ENCODE measurements at places on chromosomes 13 and 19.

- DNase-seq, result no peak
Observed at GRCh38 chr19:41551212-41551610, 24.8 kb upstream of the CEACAM21 start.

- DNase-seq, result no peak
Observed at GRCh38 chr13:111259058-111259457, 61.4 kb upstream of the TEX29 start.

- DNase-seq, result no peak
Observed at GRCh38 chr13:28601581-28601980, 57.3 kb upstream of the POMP start.

GRCh38 chr13:94731028-94731427 lies 18.7 kb upstream of the SOX21 start:
- DNase-seq, result no peak

DNA sequence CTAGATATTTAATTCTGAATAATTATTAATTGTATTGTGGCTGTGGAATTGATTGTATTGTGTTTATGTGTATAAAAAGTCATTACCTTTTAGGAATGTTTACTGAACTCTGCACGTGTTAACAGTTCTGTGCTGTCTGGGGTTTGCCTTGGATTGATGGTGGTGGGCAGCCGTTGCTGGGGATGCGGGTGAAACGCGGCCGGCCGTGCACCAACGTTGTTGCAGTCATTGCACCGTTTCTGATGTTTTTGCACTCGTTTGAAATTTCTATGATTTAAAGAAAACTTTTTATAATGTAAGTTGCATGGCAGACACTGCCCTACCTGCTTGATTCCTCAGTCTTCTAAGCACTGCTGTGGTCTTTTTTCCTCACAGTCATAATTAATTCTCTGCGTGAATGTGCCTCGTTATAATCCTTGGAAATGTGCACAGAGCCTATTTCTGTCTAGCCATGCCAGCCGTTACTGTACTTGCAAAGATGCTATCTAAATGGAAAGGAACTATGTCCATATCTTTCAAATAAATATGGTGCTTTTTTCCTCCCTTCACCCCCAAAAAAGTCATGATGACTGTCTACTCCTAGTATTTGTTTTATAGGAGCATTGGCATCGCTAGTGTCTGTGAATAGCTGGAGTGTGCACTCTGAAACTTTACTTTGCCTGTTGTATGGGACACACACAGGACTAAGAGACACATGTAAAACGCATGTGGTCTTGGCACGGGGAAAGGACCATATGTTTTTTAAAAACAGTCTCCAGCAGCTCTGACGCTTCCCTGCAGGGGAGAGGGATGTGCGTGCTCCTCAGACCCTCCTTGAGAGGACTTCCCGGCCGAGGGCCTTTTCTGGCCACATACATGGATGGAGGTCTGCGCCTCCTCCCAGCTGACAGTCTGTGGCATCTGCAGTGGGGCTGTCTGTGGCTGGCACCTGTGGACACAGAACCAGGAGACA lies 40.7 kb upstream of the MCF2L start:
- no peak for DNase-seq

DNA sequence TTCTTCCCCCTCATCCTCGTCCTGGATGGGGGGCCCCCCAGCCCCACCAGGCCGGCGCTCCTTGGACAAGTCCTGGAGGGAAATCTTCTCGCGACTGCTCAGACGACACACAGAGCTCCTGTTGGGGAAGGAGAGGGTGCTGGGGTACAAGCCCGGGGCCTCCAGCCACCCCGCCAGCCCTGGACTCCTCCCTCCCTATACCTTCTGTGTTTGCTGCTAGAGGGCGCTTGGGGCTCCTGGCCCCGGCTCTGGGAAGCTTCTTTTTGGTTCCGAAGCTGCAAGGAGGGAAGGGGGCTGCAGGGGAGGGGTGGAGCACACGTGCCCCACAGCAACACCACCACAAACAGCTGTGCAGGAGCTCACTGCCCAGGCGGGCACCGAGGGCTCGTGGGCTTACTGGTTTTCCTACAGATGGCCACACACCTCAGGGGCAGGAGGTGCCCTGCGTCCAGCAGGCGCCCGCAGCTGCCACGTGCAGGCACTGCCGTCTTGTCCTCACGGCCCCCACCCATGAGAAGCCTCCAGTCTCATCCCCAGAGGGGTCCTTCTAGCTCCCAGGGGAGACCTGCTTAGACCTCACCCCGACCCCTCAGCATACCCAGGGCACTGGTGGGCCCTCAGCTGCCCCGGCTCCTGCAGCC lies 20.5 kb downstream of the EPS8L1 start:
- no peak for DNase-seq

DNA sequence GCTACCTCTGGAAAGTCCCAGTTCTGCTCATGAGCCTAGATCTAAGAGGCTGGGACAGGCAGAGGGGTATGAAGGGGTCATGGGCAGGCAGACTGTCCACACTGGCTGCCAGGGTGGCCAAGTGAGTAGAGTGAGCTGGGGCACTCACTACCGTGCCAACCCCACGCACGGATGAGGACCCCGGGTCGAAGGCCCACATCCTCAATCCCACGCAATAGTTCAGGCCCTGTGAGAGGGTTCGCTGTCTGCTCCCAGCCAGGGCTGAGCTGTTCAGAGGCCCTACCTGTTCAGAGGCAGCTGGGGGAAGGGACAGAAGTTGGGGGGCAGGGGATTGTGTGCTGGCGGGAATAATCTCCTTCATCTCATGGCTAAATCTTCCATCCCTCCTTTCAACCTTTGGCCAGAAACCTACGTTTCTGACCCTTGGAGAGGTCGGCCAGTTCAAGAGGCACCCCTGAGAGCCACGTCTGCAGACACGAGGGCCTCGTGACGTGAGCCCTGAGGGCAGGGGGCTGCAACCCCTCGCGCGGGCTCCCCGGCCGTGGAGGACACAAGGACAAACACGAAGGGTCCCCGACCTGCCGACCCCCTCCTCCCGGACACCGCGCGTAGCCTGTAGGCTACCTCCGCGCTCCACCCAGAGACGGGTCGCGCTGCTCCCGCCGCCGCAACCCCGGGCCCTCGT lies 1.0 kb upstream of the RPS5 start:
- DNase-seq, result no peak

DNA sequence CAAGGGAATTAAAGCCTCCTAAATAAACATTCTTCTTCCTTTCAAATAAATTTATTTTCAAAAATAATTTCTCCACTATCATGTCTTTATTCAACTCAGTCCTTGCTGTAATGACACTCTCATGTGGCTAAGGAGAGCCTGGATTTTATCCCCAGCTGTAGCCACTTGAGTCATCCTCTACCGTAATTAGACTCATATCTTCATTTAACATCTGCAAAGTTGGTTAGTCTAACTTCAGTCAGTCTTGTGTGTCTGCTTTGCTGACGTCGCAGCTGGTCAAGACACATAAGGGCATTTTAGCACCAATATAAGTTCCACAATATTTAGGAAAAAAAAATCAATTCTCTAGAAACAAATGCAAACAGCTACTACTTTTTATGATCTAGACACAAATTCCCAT lies 776.4 kb upstream of the ATXN8OS start:
- no peak for DNase-seq

DNA sequence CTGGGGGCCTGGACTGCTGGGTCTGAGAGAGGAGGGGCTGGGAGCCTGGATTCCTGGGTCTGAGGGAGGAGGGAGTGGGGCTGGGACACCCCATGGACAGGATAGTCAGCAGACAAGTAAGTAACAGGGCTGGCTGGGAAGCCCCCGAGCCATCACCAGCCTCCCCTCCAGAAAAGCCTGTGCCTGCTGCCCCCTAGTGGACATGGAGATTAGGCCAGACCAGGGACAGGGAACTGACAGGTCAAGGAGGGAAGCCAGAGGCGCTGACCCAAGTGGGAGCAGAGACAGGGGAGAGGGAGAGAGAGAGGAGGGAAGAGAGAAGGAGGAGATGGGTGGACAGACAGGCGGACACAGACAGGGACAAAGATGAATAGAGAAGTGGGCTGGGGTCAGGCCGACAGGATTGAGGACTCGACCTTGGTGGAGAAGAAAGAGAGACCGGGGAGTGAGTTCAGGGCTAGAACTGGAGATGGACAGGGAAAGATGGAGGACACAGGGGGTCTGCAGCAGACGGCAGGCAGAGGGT lies 6.7 kb upstream of the ERFL start:
- peak; percentile 58 for DNase-seq

GRCh38 chr13:49739498-49740187 lies 48.4 kb upstream of the EBPL start:
- no peak for DNase-seq

DNA sequence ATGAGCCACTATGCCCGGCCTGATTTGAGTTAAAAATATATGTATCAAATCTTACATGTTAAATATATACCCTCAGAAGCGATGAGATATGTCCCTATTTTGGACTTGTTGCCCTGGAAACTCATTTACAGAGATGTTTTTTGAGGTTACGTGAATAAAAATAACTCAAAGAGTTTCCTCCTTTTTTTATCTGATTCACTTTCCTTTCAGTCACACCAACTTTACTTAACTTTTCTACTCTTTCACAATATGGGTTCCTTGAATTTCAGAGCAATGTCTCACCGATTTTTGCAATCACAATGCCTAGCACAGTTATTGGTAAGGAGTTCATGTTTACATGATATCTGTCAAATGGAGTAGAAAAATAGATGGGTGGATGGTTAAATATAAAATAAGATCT lies 2.3 kb downstream of the OR7C2 start:
- DNase-seq, result peak; percentile 51

DNA sequence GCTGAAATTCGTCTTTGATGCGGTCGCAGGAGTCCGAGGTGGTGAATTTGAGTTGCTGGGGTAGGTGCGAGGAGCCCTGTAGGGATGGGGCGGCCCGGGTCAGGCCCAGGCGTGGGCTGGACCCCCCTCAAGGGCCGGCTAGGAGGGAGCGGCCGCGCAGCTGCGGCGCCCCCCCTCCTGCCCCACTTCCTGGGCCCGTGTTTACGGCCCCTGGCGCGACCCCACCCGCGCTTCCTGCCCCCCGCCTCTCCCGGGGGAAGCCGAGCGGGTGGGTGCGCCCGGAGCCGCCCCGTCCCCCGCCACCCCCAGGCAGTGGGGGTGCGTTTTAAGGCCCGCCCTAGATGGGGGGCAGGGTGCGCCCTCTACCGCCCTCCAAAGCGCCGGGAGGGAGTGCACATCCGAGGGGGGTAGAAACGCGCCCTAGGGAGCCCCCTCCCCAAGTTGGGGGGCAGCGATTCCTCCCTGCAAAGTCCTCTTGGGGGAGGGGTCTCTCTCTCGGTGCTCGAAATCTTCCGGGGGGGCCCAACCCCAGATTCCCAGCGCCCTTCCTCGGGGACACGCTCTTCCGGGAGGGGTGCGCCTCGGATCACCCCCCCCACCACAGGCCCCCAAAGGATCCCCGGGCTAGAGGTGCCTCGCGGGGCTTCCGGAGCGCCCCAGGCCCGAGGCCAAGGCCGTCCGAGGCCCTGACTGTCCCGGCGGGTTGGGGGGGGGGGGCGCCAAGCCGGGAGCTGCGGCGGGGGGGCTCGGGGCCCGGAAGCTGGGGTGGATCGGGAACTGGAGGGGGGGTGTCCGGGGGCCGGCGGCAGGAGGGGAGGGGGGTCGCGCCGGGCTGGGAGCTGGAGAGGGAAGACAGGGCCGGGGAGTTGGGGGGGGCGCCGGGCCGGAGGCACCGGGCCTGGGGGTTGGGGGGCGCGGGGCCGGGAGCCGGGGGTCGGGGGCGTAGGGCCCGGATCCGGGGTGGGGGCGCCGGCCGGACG lies 823 bp downstream of the TLE5 start:
- DNase-seq, result peak; percentile 25

- DNase-seq, result peak; percentile 67
Observed at GRCh38 chr13:110387451-110388107, 80.5 kb downstream of the COL4A2 start.

GRCh38 chr19:48561412-48561811 lies 9.4 kb downstream of the SULT2B1 start:
- no peak for DNase-seq

- no peak for DNase-seq
Observed at GRCh38 chr13:28628241-28628640, 30.7 kb upstream of the POMP start.

- DNase-seq, result no peak
Observed at GRCh38 chr13:33347861-33348260, 62.3 kb upstream of the STARD13 start.

GRCh38 chr13:41561170-41561569 lies 103.8 kb downstream of the RGCC start:
- peak; percentile 48 for DNase-seq

GRCh38 chr13:33911521-33911920 lies 93.6 kb downstream of the RFC3 start:
- no peak for DNase-seq

DNA sequence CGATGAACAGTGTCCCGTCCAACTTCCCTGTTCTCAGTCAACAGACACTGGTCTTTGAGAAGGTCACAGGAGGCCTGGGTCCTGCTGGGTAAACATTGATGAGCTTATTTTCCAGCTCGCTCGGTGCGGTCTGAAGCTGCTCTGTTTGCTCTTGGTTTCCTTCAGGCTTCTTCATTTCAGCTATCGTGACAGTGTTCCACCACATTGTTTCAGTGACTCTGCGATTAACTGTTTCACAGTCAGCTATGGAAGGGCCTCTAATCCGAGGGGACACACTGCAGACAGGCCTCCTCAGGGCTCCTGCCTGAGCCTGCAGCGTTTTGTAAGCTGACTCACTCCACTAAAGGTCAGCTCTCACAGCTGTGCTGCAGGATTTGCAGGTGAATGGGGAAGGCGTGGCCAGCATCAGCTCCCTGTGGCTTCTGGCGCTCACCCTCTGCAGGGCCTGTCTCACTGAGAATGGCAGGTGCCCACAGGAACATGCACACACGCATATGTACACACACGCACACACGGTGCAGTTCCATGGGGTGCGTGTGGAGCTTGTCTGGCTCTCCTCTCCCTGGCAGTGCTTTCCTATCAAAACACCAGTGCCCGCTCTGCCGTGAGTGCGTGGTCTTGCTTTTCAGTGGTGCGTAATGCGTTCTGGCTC lies 62.9 kb upstream of the MCF2L start:
- no peak for DNase-seq

DNA sequence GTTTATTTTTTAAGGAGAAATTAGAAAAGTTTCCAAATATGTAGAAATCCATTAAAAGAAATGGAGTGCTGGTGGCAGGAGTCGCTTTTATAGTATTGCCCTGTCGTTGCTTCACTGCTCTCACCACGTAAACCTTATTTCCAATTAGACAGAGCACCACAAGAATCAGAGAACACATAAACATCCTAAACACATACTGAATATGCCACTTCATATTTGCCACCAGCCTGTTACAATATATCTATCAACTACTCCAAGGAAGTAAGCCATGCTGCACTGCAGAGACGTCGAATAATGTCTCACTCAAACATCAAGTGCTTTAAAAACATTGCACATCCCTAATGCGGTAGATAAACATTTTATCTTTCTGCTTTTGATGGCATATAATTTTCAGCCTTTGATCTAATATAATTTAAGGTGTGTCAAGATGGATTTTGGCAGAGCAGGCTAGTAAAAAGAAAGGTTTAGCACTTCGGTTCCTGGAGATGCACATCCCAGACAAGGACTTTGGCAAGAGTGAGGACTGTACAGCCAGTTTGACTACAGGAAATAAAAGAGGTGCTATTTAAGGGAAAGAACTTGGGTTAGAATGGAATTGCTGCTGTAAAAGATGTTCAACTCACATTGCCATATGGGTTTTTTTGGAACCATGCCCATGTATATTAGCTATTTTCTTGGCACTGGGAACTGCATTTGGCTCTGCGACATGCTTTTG lies 932.3 kb downstream of the EFNB2 start:
- DNase-seq, result no peak
